ENCODE measurements at places on chromosomes 3 and 15. TPM values are rescaled to one million over a fixed set of nuclear protein-coding genes. Genes with fewer than 3 reads are reported as not detected.
A peak's percentile ranks its signal among the peaks of the same experiment; 100 is the strongest.

DNA sequence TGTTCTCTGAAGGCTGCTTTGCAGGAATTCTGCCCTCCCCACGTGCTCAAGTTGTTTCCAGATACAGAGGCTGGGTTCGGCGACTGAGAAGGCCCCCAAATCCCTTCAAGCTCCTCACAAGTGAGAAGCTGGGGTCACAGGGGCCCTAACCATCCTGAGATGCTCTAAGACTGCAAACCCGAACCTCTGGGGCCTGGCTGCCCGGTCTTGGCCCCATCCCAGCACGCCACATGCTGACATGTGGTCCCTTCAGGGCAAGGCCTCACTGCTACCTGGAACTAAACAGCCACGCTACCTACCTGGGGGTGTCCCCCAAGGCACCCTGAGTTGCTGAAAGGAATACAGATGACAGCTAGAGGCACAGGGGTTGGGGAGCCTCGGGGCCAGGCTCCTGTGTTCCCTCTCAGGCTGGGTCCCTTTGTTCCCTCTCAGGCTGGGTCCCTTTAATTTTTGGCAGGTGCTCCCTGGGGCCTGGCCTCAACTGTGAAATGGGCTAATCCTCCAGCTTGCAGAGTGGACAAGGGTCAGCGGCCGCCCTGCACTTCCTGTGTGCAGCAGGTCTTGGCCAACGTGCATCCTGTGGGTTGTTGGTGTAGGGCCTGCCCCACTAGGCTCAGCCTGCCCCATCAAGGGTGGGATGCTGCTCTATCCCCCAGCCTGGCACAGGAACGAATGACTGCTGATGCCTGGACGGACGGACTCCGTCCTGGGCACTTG is 32.5 kb downstream of the KLHL25 start:
- no peak for DNase-seq

- no peak for DNase-seq
These were observed 19.9 kb downstream of the ZNF106 start for GRCh38 chr15:42471002-42471401.

- DNase-seq: no peak
These were observed 8.2 kb downstream of the TBC1D23 start for GRCh38 chr3:100269001-100269400.

DNA sequence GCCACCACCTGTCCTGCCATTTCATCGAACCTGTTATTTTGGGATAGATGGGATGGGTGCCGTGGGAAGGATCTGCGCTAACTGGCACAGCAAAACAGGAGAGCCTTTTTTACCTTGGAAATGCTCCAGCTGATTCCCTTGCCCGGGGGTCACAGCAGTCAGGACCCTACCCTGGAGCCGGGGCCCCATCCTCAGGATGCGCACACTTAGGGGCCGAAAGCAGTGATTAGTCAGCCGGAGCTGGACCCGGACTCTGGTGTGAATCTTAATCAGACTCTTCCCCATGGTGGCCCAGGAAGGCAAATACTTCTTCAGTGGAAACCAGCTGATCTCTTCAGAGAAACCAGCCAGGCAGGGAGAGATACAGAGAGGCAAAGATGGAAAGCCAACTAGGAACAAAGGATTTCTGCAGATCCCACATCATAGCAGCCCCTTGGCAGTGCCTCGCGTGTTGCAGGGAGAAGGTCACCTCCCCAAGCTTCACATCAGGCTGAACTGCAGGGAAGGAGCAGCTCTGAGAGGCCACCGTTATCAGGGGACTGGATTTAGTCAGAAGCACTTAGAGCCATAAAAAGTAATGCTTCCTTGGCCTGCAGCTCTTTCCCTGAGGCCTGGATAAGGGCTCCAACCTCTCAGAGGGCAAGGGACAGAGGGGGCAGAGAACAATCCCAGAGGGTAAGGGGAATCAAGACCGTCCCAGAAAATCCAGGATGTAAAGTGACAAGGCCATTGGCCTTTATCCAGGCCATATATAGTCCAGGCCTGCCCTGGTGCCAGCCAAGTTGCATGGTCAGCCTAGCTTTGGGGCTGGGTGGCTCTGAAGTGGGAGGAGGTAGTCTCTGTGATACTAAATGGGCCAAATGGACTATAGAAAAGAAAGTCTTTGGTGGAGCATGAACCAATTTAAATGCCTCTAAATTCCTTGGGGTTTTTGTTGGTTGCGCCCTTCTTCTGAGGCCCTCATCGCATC is 52.9 kb downstream of the WDR76 start:
- DNase-seq: no peak

GRCh38 chr3:32224016-32224516 is 14.4 kb upstream of the CMTM8 start:
- DNase-seq: no peak

GRCh38 chr3:145936971-145937370 is 224.0 kb downstream of the PLOD2 start:
- no peak for DNase-seq

- no peak for DNase-seq
These were observed 42.1 kb downstream of the TLE3 start for GRCh38 chr15:70055601-70056051.

DNA sequence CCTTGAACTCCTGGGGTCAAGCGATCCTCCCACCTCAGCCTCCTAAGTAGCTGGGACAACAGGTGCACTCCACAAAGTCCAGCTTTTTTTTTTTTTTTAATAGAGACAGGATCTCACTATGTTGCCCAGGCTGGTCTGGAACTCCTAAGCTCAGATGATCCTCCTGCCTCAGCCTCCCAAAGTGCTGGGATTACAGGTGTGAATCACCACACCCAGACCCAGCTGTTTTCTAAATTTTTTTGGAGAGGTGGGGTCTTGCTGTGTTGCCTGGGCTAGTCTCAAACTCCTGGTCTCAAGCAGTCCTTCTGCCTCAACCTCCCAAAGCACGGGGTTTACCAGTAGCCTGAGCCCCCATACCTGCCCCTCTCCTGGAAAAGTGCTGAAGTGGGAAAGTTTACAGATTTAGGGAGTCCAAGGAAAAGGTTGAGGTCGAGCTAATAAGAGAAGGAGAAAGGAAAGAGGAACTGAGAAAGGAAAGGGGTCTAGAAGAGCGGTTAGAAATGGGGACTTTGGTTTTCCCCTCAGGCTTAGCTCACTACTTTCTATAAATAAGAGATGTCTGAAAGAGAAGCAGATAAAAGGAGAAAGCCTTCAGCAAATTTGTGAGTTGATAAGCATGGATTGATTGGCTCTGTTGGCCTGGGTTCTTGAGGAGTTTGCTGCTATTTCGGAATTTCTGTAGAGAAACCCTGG is 23.6 kb downstream of the UBE2E1 start:
- DNase-seq: no peak

DNA sequence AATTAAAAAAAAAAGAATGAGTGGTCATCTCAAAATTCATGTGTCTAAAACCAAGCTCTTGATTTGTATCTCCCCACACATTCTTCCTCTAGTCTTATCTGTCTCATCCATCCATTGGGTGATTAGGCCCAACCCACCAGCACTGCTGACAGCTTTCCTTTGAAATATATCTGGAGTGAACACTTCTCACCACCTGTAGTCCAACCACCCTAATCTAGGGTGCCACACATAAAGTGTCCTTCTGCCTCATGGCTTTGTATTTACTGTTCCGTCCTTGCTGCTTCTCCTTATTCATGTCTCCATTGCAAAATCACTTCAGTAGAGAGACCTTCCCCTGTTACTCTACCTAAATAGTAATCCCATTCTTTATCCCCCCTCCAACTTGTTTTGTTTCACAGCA is 82.4 kb upstream of the PTX3 start:
- no peak for DNase-seq

DNA sequence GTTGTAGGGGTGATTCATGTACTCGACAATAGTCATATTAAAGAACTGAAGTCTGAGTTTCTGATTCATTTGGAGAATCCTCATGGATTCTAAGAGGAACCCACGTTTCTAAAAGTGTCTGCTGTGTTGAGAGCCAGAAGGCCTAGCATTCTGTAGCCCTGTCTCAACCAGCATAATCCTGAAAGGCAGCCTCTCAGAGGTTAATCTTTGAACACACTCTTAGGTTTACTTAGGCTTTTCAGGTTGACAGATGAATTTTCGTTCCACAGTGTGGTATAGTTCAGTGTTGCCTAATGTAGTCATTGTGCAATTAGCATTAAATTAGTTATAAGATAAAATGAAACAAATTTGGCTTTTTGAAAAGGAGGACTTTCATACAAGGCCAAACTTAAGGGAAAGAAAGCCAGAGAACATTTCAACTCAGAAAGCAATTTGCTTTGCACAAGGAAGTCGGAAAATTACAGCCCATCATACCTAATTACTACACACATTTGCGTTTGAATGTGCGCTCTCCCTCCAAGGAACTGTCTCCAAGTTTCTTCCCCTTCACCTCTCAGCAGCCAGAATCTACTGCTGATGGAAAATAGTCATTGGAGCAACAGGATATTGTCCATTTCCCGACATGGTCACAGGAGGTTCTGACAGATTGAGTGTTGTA is 42.0 kb downstream of the AGBL1 start:
- no peak for DNase-seq

DNA sequence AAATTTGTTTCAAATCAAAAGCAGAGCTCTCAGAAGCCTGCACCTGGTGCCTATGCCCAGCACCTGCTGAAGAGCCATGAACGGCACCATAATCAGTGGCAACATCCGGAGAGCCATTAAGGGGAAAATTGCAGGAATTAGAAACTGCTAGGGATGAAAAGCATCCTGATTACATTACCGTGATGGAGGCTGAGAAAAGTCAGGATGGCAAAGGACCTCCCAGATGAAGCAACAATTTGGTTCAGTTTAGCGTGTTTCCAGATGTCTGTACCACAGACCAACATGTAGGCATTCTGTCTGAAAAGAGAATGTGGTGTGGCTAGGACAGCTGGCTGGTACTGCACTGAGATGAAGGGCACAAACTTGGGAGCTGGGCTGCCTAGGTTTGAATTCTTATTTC is 106.1 kb downstream of the EOMES start:
- DNase-seq: no peak

- no peak for DNase-seq
These were observed 28.2 kb upstream of the IL12A start for GRCh38 chr3:159960188-159961148.

GRCh38 chr3:74750901-74751300 is 136.4 kb upstream of the CNTN3 start:
- no peak for DNase-seq

DNA sequence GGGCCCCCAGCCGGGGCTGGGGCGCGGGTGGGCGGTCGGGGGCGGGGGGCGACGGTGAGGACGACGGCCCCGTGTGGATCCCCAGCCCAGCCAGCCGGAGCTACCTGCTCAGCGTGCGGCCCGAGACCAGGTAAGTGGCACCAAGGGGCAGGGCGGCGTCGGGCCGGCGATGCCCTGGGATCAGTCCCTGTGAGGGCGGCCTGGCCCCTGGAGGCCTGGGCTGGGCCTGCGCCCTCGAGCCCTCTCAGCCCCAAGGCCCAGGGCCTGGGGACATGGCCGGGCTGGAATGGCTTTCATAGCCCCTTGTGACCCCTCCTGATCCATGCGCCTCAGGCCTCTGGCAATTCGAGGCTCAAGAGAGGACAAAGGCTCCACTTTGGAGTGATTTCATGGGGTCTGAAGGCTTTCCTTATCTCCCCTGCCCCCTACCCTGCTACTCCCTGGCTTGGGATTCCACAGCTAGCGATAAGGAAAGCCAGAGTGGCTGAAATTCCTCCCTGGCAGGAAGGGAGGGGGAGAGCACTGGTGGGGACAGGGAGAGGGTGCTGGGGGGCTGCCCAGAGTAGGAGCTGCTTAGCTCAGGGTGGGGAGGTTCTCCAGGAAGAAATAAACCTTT is 418 bp downstream of the ALPK3 start:
- no peak for DNase-seq

DNA sequence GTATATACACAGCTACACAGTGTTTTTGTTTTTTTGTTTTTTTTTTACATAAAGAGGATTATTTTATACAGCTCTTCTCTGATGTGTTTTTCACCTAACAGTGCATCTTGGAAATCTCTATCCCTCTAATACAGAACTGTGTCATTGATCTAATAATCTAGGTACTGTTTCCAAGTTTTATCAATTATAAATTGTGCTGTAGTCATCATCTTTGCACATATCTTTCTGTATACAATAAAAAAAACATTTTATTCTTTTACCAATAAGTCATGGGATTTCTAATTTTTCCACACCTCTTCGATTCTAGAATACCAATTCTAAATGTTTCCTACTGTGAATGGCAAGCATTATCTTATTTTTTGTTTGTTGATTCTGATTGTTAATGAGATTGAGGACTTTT is 1.7 kb upstream of the PLSCR2 start:
- no peak for DNase-seq

DNA sequence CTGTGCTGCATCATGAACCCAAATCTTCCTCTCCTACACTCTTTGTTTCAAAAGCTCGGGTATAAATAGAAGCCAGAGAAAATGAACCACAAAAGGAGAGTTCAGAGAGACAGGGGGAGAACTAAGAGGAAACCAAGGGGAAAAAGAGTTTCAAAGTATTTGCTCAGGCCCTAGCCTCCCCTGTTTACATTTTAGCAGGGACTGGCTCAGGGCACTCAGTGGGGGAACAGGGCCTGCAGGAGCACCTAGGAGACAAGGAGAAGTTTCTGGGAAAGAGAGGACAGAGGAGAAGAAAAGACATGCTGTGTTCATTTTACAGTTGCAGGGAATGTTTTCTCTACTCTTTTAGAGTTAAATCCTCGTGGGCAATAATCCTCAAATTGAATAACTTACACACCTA is 8.5 kb upstream of the IL17RD start:
- DNase-seq: no peak

- peak; percentile 32 for DNase-seq
These were observed 90.6 kb downstream of the ATP10A start for GRCh38 chr15:25772500-25772899.

GRCh38 chr3:149003653-149004305 is 12.4 kb downstream of the GYG1 start:
- DNase-seq: no peak

DNA sequence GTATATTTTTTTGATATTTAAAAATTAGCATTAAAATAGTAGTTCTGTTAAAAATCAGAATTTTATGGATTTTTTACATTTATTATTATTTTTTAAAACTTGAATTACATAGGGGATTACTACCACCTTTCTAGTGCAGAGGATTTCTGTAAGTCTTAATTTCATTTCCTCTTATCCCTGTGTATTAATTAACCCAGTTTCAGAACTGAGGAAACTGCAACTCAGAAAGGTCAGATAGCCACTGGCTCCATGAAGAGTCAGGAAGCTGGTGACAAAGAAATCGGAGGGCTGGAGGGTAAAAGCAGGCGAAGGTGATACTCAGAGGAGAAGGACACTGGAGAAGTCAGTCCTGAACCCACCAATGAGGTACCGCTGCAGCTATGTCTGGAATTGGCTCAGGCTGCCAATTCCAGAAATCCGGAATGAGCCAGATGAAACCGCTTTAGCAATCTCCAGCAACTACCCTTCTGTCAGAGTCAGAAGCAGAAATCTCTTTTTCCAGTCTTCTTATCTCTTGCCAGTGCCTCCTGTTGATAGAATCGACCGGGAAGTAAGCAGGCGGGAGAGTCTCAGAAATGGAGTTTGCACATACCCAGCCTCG is 308.5 kb downstream of the SV2B start:
- no peak for DNase-seq

DNA sequence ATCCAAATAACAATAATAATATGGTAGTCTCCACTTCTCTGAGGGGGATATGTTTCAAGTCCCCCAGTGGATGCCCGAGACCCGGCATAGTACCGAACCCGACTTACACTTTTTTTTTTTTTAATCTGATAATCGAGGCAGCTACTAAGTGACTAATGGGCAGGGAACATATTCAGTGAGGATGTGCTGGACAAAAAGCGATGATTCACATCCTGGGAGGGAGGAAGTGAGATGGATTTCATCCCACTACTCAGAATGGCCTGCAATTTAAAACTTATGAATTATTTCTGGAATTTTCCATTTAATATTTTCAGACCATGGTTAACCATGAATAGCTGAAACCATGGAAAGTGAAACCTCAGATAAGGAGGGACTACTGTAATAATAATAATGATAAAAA is 49.5 kb upstream of the SELENOK start:
- no peak for DNase-seq

PXYLP1 gene
- total RNA-seq: 14.5 TPM

MASP1 gene
- 26.2 TPM for total RNA-seq

UBR1 gene
- 21.0 TPM for total RNA-seq
